ENCODE measurements at places on chromosomes 2 and 18.

- H3K27me3 ChIP-seq, result no peaks in the 10 kb centered on the region
- DNase-seq, result no peak
- no peak overlapping the region for H3K4me3 ChIP-seq
- H3K36me3 ChIP-seq, result no peaks in the 10 kb centered on the region
Measured at GRCh38 chr2:52475590-52475989, 1292.0 kb upstream of the CHAC2 start.

DNA sequence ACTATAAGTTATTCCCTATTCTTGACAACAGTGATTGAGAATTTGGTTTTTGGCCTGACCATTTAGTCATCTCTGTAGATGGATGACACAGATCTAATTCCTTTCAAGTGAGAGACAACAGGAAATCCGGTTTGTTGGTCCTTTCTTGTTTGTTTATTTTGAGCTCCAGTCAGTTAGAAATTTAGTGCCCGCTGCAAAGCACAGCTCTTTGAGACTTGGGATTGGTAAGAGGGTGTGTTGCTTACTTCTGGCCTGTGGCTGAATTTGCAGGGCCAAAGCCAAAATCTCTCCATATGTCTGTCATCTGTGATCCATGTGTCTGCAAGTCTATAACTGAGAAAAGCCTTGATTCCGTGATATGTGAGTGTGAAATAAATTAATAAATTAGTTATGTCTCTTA lies 74.3 kb downstream of the BIN1 start:
- DNase-seq, result no peak
- H3K27ac ChIP-seq, result no peak overlapping the region
- peaks cover 32% of the 10 kb centered on the region for H3K27me3 ChIP-seq
- no peaks in the 10 kb centered on the region for H3K36me3 ChIP-seq

GRCh38 chr2:104919127-104919526 lies 65.2 kb downstream of the POU3F3 start:
- H3K4me1 ChIP-seq, result no peaks in the 10 kb centered on the region
- peaks cover 16% of the 10 kb centered on the region for H3K27me3 ChIP-seq
- H3K36me3 ChIP-seq, result no peaks in the 10 kb centered on the region
- no peak overlapping the region for H3K4me3 ChIP-seq
- DNase-seq, result no peak
- H3K27ac ChIP-seq, result no peak overlapping the region

GRCh38 chr2:119282146-119282995 lies 58.7 kb downstream of the STEAP3 start:
- H3K36me3 ChIP-seq, result peaks cover 6% of the 10 kb centered on the region
- DNase-seq, result no peak
- H3K27me3 ChIP-seq, result no peaks in the 10 kb centered on the region
- no peak overlapping the region for H3K27ac ChIP-seq
- no peak overlapping the region for H3K4me3 ChIP-seq

GRCh38 chr2:101089942-101090799 lies 61.0 kb downstream of the TBC1D8 start:
- H3K4me1 ChIP-seq, result no peaks in the 10 kb centered on the region
- H3K4me3 ChIP-seq, result no peak overlapping the region
- H3K27ac ChIP-seq, result no peak overlapping the region
- H3K27me3 ChIP-seq, result peaks cover 20% of the 10 kb centered on the region

- no peaks in the 10 kb centered on the region for H3K36me3 ChIP-seq
- no peak overlapping the region for H3K27ac ChIP-seq
Measured at GRCh38 chr18:8218197-8218596, 391.0 kb upstream of the RAB12 start.

- H3K4me3 ChIP-seq, result no peak overlapping the region
- H3K4me1 ChIP-seq, result no peaks in the 10 kb centered on the region
- no peaks in the 10 kb centered on the region for H3K27me3 ChIP-seq
- no peaks in the 10 kb centered on the region for H3K36me3 ChIP-seq
Measured at GRCh38 chr2:209331291-209331844, 92.5 kb upstream of the MAP2 start.

DNA sequence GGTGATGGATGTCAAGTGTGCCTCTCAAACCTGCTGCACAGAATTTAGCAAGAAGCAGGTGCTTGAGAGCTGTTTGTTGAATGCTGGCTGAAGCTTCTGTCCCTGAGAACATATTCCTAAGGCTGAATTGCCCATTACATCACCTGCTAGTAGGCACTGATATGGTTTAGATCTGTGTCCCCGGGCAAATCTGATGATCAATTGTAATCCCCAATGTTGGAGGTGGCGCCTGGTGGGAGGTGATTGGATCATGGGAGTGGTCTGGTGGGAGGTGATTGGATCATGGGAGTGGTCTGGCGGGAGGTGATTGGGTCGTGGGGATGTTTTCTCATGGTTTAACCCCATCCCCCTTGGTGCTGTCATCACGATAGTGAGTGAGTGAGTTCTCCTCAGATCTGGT lies 128.0 kb downstream of the HRH4 start:
- no peaks in the 10 kb centered on the region for H3K36me3 ChIP-seq
- peaks cover 3% of the 10 kb centered on the region for H3K4me1 ChIP-seq
- H3K4me3 ChIP-seq, result no peak overlapping the region
- no peak overlapping the region for H3K27ac ChIP-seq
